ENCODE measurements at places on chromosomes 2 and 18.

GRCh38 chr2:44956843-44957242 is 15.3 kb downstream of the SIX3 start:
- no peak for DNase-seq

GRCh38 chr2:64635976-64636911 is 17.5 kb downstream of the SERTAD2 start:
- no peak for DNase-seq

DNA sequence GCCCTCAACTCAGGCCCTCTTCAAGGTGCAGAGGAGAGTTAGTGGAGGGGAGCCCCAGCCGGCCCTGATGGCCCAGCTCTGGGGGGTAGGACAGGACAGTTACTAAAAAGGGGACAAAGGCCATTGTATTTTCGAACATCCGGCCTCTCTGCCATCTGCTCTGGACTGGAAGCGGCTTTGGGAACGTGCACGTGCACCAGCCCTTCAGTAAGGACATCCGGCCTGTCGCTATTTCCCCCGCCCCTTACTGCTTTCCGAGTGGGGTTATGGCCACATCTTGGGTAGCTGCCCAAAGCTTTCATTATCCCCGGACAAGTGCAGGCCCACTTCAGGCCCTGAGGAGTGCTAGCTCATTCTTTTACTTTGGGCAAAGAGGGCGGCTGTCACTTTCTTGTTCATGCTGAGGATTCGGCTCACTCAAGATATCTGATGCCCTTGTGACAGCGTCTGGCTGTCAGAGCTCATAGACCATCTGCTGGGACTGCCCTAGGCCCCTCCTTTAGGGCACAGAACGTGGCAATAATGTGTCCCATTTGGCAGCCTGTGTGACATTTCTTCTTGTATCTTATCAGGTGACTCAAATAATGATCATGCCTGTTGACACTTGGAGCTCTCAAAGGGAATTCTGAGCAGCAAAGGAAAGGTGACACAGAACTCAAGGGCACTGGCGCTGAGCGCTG is 17.5 kb downstream of the SLC4A3 start:
- no peak for DNase-seq

DNA sequence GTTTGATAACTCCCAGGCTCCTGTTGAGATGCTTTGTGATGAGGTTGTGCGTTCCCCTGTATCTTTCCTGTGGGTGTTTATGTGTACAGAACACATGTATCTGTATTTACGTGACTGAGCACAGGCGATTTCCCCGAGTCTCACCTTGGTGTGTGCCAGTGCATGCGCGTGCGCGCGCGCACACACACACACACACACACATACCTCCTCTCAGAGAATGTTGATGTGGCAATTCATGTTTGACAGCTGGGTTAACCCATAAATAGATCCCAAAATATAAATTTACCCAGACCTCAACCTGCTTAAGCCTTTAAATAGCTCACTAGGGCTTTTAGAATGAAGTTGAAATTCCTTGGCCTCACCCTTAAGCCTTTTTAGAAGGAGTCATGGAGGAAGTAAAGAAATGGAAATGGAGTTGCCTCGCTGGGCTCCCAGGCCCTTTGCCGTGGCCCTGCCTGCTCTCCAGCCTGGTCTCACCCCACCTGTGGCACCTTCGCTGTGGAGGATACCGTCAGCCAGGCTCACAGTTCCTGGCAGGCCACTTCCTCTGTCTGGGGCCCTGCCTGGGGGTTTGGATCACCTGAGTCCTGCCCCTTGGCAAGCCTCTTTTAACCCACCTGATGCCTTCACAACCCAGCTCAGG is 20.3 kb downstream of the AGAP1 start:
- DNase-seq: no peak

DNA sequence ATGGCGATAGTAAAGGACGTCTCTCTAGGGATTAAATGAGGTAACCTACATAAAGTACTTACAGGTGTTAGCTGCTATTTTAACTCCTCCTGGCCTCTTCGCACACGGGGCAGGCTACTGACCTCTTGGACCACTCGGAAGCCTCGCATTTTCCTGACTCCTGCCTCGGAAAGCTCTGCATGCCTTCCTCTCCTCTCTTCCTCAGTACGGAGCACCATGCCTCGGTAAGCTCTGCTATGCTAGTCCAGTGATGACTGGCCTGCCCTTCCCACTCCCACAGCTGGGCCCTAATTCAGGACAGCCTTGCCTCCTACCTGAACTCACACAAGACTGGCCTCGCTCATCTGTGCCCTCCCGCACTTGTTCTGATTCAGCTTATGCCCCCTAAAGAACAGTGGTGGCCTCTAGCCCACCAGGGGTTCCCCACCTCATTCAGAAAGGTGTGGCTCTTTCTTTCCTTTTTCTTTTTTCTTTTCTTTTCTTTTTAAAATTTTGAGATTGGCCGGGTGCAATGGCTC is 22.7 kb upstream of the HPCAL1 start:
- DNase-seq: no peak

DNA sequence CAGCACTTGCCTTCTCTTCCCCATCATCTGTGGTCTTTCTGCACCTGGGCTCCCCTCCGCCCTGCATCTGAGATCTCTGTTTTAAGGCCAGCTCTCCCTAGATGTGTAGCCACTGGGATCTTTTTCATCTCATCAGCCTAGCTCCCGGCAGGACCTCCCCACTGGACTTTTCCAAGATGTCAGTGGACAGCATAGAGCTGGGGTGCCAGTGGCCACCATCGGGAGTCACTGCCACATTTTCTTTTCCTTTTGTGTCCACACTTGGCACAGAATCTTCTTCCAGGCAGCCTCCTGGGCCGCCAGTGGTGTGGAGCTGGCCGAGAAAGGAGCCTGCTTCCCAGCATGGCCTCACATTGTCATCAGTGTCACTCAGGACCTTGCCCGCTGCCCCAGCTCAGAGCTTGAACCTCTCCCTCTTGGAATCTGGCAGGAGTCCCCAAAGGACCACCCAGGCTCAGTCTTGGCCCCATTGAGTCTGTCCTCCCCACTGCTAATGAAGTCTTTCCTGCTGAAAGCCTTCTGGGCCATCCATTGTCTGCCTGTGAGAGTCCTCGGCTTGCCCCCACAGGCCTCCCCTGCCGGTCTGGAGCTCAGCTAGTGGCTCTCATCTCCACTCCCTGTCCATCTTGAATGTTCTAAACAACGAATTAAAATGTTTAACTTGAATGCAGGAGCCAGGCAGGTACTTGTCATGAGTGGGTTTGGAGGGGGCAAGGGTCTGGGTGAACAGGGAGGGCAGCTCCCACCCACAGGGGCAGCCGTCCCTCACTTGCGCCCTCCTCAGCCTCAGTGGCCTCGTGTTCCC is 324.4 kb downstream of the GBX2 start:
- no peak for DNase-seq

- no peak for DNase-seq
Observed at GRCh38 chr18:76314496-76314895, 180.5 kb downstream of the ZNF516 start.

DNA sequence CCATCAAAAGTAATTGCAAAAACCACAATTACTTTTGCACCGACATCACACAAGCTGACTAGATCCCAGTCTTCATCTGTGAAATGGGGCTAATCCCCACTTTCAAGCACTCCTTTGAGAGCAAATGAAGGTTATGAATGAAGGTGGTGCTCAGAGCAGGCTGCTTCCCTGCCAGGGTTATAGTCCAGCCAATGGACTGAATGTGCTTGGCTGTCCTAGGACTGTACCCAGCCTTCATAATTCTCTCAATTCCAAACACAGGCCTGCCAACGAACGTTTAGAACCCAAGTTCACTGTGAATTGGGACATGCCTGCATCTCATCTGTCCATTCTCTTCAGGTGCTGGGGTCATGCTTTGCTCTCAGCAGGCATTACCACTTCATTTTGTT is 27.8 kb upstream of the ICOS start:
- no peak for DNase-seq

DNA sequence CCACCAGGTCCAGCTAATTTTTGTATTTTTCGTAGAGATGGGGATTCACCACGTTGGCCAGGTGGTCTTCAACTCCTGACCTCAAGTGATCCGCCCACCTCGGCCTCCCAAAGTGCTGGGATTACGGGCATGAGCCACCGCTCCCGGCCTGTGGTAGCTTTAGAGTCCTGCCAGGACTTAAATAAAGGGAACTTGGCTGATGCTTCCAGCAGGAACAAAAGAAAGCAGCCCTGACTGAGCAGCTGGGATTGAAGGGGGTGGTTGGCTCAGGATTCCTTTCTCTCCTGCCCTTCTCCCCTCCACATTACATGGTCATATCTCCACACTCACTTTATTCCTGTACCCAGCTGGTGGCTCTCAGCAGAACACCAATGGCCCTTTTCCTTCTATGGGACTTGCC is 20.0 kb downstream of the EFHD1 start:
- no peak for DNase-seq

DNA sequence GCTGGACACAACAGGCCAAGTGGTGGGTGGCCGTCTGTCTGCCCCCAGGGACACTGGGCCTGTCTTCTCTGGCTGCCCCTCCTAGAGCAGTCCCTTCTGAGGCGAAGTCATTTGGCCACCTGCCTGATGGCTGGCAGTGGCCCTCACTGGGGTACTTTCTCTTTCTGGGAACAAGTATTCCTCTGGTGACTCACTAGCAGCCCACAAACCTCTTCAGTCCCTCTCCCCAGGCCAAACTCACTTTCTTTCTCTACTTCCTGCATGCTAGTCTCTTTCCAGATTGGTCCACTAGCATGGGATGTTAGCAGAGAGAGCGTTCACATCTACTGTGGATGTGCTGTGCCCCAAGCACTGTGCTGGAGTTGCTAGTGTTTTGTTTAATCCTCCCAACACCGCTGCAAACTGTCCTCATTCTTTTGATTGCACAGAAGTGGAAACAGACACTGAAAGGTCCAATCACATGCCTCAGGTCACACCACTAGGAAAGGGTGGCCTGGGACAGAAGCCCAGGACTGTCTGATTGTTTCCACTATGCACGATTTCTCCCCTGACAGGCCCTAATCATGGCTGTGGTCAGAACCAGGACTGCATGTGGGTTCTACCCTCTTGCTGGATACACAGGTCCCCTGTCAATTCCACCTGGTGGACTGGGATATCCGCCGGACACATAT is 5.2 kb downstream of the DYSF start:
- DNase-seq: no peak

- DNase-seq: no peak
Observed at GRCh38 chr2:32442020-32442467, 85.2 kb downstream of the BIRC6 start.

DNA sequence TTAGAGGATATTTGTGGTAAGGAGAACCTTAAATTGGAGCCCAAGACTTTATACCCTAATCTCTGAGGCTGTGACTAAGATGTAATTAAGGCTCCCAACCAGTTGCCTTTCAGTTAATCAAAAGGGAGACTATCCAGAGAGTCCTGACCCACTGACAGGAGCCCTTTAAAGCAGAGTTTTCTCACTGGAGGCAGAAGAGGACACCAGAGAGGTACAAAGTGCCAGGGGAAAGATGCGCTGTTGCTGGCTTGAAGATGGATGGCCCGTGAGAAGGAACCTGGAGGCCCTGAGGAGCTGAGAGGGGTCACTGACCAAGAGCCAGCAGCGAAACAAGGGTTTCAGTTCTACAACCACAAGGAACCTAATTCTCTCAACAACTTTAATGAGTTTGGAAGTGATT is 137.3 kb downstream of the TMEM131 start:
- no peak for DNase-seq

Measured in activated CD4-positive, alpha-beta T cell treated with anti-CD3 and anti-CD28 coated beads, Interleukin-2, amount 50 U/mL, for 4 hours (primary cell).